ENCODE measurements at places on chromosomes 3 and 15.
A peak's percentile ranks its signal among the peaks of the same experiment; 100 is the strongest.

DNA sequence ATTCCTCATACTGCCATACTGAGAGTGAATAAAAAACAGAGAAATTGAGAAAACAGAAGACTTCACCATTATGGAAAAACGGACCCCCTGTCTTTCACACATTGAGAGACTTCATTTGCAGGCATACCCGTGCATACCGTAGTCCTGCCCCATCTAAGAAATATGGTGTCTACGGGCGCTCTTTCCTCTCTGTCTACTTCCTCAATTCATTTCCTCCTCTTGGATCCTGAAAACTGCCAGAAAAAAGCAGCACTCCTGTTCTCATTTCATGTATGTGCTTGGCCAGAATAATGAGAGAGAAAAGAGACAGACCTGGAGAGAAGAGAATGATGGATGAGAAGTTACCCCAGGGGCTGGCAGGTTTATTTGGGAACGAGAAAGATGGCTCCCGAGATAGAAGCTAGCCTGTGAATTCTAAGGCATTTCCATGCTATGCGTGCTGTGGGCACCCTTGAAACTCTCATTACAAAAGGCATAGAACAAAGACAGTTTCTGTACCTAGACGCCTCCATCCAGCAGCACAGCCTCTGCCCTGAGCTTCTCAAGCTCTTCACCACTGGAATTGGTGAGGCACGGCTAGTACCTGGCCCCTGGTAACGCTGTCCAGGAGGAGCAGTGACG is 62.5 kb upstream of the EPHB3 start:
- no peak for DNase-seq

DNA sequence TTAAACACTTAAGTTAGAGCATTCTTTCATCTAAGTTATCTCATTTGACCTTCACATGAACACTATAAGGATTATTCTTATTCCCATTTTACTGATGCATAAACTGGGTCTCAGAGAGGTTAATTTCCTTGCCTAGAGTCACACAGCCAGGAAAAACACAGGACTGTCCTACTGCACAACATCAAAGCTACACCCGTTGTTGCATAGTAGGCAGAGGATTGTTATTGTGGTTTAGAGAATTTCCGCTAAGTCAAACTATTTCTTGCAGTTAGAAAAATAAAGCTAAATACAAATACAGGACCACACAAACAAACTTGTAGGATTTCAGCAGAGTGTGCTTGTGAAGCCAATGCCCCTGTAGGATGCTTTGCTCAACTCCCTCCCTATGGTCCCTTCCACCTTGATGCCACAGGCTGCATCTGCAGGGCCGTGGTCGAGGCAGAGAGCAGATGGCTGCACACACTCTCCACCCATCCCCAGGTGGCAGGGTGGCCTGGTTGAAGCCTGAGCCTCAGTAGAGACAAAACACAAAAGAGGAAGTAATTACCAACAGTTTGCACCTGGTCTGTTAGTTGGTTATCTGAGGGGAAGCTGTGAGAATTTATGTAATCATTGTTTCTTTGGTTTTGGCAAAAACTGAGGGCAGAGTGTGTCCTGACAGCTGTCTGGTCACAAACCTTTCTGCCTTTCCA is 41.1 kb upstream of the SKOR1 start:
- no peak for DNase-seq

DNA sequence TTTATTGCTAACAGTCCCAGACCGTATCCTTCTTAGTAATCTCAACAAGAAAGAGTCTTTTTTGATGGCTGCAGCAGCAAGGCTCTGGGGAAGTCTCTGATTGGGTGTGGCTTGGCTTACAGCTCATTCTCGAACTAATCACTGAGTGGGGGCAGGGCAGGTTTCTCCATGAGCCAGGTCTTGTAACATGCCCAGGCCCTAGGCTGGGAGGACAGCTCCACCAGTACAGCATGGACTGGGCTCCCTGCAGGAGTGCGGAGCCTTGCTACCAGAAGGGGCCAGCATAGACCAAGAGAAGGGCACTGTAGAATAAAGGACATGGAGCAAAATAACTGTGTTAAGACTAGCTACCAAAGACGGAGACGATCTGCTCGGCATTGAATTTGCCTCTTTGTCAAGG is 7.2 kb downstream of the CD276 start:
- DNase-seq, result no peak

DNA sequence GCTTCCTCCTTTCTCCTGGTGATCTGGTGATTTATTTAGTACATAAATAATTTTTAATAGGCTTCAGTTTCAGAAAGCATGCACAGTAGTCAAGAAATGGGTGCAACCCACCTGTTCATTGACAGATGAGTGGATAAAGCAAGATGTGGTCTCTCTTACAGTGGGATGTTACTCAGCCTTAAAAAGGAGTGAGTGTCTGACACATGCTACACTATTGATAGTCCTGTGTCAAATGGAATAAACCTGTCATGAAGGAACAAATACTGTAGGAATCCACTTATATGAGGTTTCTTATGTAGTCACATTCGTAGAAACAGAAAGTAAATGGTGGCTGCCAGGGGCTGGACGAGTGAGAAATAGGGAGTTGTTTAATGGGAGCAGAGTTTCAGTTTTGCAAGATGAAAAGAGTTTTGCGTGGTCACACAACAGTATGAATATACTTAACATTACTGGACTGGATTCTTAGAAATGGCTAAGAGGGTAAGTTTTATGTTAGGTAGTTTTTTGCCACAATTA is 56.0 kb upstream of the PPARG start:
- no peak for DNase-seq

DNA sequence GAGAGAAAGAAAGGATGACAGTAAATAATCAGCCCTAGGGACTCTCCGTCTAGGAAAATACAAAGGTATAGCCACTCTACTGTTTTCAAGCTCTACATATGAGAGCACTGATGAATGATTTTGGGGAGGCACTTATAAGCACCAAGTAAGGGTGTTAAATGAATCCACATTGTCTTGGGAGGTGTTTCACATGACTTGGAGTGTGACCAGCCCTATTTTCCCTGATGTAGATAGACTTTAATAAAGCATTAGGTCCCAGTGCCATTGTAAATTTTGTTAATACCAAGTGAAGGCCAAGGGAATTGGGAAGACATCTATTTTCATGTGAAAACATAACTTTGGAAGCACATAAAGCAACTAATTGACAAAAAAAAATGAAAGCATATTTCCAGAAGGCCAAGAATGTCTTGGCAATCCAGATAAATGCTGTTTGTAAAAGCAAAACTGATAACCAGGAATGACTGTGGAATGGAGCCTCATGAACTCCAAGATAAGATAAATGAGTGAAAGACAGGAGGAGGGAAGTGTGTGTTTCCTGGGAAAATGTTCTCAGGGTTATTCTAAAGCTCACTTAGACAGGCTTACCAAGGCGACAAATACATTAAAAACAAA is 96.0 kb upstream of the MYZAP start:
- DNase-seq, result no peak

- DNase-seq, result peak; percentile 46
Measured at GRCh38 chr15:74616366-74616939, 817 bp downstream of the CLK3 start.

GRCh38 chr15:92681141-92681631 is 25.6 kb upstream of the FAM174B start:
- no peak for DNase-seq

GRCh38 chr3:116059421-116060096 is 385.7 kb downstream of the LSAMP start:
- no peak for DNase-seq

- peak; percentile 82 for DNase-seq
Measured at GRCh38 chr15:74598126-74598842, 17.4 kb upstream of the CLK3 start.

- DNase-seq, result no peak
Measured at GRCh38 chr3:151630938-151631441, 102.7 kb upstream of the AADACL2 start.

DNA sequence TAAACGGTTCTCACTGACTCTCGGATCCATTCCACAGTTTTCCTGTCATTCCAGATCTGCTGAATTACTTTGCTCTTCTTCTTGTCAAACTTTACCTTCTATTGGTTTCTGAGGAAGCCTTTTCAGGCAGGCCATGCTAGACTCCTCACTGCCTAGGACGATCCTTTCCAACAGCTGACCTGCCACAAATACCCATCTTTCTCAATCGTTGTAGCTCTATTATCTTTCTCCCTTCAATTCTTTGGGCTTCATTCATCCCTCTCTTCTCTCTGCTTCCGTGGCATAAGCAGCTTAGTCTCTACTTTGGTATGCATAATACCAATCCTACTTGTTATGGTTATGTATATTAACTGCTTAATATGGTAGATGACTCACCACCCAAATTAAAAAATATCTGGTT is 421.8 kb downstream of the NLGN1 start:
- DNase-seq, result no peak

DNA sequence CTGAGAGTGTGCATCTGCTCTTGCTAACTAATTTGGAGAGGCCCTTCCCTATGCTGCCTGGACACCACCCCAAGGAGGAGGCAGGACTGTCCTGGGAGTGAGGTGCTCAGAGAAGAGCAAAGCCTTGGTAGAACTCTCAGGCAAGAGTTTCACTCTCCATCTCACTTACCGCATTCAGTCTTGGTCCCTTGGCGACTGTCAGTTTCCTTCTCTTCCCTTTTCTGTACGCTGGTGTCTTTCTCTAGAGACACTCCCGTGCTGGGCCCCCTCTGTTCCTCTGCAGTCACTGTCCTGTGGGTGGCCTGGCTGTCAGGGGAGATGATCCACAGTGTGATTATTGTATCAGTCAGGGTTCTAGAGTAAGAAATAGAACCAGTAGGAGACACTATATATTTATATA is 44.0 kb downstream of the IDH2 start:
- DNase-seq, result no peak

- DNase-seq, result no peak
Measured at GRCh38 chr3:145272684-145273083, 888.3 kb downstream of the PLOD2 start.
